ENCODE measurements at places on chromosomes 1 and 21.

- DNase-seq: no peak
These were observed 21.2 kb downstream of the PCAT6 start for GRCh38 chr1:202831906-202832305.

- DNase-seq: peak; percentile 99
These were observed 7.0 kb upstream of the POFUT2 start for GRCh38 chr21:45294509-45295291.

- DNase-seq: no peak
These were observed 249.7 kb upstream of the RUNX1 start for GRCh38 chr21:35298757-35299156.

DNA sequence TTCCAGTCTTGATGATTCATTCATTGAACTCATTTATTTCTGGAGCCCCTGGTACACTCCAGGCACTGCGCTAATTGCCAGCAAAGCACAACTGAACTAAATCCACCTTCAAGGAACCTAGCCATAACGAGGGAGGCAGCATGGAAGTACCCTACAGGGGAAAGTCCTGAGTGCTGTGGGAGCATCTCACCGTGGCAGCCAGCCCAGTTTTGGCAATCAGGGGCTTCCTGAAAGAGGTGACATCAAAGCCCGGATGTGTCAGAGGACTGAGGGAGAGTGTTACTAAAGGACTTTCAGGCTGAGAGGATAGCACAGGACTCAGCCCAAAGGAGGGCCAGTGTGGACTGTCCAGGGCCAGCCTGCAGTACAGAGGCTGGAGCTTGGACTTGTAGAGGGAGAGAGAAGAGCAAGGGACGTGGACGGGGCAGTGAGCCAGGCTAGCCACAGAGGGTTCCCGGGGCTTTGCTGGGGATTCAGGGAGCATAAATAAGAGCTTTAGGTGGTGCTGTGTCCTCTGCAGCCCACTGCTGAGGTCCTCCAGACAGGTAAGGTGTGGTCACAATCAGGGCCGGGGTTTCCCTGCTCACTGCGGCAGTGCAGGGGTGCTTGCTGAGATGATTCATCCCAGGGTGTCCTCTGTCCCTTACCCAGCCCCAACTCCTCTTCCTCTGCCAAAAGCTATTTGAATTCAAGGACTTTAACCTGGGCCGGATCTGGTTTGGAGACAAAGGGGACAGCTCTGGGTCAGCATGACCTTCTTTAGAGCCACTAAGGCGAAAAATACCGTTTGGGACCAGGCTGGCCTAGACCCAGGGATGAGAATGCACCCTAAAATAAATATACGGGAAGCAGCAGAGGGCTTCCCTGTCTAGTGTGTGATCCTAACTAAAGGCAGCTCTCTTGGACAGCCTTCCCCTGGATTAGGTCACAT is 128.3 kb downstream of the EDEM3 start:
- no peak for DNase-seq

DNA sequence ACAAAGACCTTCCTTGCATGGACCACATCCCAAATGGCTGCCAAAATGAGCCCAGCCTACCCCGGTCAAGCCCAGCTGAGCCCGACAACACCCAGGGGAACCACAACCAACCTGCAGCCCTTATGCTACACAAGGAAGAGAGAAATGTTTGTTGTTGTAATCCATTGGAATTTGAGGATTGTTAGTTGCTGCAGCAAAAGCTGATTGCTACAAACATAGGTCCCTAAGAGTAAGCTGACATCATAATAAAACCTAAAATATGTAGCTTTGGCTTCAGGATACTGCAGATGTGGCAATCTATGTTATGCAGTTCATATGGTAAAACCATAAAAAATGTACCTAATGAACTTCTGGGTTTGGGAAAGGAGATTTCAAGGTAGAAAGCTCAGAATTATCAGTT is 65.5 kb upstream of the DNAH14 start:
- DNase-seq: peak; percentile 42

- DNase-seq: no peak
These were observed 75.5 kb upstream of the RAB3GAP2 start for GRCh38 chr1:220347654-220348175.

- DNase-seq: peak; percentile 52
These were observed 2.3 kb upstream of the USH2A start for GRCh38 chr1:216425577-216425976.

- no peak for DNase-seq
These were observed 275.7 kb upstream of the CAMK1G start for GRCh38 chr1:209307846-209308245.

DNA sequence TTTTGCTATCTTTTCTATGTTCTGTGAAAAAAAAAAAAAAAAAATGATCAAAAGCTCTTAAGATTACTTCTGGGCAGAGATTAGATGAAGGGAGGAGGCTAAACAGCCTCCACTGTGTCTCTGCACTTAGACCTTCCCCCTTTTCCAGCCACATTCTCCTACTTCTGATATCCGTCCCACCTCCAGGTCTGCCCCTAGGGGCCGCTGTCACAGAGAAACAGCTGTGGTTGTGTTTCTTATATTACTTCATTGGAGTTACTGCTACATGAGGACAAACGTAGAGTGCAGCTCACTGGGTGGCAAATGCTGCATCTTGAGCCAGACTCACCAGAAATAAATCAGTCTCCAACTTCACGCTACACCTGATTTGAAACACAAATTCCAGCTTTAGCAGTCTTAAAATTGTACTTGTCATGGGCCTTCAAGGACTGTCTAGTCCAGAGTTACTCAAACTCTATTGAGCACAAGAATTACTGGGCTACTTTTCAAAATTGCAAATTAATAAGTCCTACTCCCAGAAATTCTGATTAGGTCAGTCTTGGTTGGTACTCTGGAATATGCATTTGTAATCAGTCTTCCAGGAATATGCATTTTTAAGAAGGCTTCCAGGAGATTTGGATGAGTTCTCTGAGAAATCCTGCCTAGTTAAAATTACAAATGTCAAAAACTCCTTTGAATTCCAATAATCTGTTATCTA is 125.2 kb upstream of the PTBP2 start:
- peak; percentile 45 for DNase-seq

DNA sequence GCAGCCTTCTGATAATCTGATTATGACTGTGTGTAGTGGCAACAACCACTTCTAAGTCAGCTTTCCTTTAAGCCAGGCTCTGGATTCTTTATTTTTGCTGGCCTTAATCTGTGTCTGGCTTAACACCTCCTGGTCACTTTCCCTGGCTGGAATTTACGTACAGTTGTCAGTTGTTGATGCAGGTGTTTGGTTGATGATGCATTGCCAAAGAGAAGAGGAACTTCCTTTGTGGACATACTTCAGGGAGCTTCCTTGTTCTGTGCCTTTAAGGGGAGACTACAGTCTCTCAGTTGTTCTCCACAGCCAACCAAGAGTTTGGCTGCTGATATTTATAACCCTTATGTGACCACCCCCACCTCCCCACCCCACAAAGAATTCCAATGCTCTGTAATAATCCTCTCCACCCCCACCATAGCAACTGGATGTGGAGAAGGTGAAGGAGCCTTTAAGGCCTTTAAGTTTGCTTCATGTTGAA is 96.0 kb upstream of the BMP8A start:
- peak; percentile 69 for DNase-seq

Data from fibroblast of pulmonary artery (primary cell).